ENCODE measurements at places on chromosomes 12 and 14.
A peak's percentile ranks its signal among the peaks of the same experiment; 100 is the strongest.

GRCh38 chr12:51362307-51362706 is 15.8 kb upstream of the CELA1 start:
- DNase-seq, result no peak

DNA sequence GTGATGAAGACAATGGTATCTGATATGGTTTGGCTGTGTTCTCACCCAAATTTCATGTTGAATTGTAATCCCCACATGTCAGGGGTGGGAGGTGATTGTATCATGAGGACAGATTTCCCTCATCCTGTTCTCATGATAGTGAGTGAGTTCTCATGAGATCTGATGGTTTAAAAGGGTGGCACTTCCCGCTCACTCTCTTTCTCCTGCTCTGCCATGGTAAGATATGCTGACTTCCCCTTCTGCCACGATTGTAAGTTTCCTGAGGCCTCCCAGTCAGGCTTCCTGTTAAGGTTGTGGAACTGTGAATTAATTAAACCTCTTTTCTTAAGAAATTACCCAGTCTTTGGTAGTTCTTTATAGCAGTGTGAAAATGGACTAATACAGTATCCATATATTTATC is 25.6 kb upstream of the PTHLH start:
- no peak for DNase-seq

- no peak for DNase-seq
Measured at GRCh38 chr12:125734137-125734536, 668.9 kb downstream of the AACS start.

GRCh38 chr12:38689195-38689594 is 216.2 kb downstream of the CPNE8 start:
- DNase-seq, result peak; percentile 80

GRCh38 chr12:12098691-12099015 is 27.9 kb downstream of the BCL2L14 start:
- no peak for DNase-seq

DNA sequence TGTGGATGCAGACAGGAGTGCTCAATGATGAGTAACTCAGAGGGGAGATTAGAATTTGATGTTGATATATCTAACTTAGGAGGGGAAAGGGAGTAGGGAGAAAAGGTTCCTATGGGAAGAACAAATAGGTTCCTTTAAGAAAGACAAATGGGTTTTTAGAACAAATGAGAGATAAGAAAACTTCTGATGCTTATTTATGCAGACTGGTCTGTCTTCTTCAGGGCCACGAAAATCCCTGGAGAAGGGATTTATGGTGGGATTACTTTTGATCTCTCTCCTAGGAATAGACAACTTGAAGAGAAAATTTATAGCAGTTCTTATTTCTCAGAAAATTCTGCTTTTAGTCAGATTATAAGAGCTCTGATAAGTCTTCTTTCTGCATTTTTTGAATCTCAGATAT is 99.0 kb upstream of the DDHD1 start:
- no peak for DNase-seq

- peak; percentile 18 for DNase-seq
Measured at GRCh38 chr14:89826596-89826995, 127.9 kb downstream of the EFCAB11 start.

- DNase-seq, result no peak
Measured at GRCh38 chr14:51441001-51441400, 201.0 kb downstream of the TMX1 start.
